RCC 7860 (cell line): ENCODE measurements at places on chromosomes 11 and 22.

GRCh38 chr11:47056261-47056915, 119.8 kb downstream of the CSTPP1 start:
- no peak for DNase-seq

GRCh38 chr11:61860054-61860903, 31.1 kb downstream of the FADS3 start:
- DNase-seq, result no peak

DNA sequence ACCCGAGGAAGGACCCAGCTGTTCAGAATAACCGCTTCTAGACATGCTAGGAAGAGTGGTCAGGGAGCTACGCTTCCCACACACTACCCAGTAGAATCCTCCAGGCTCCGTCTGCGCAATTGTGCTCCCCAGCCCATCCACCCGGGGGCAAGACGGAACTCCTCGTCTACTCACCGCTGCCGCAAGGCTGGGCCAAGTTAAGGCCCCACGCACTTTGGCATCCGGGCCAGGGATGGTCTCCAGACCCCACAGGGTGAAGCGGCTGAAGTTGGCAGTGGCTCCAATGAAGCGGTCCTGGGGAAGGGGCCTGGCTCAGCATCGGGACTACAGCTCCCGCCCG, 757 bp downstream of the RNASEH2C start:
- DNase-seq, result no peak

DNA sequence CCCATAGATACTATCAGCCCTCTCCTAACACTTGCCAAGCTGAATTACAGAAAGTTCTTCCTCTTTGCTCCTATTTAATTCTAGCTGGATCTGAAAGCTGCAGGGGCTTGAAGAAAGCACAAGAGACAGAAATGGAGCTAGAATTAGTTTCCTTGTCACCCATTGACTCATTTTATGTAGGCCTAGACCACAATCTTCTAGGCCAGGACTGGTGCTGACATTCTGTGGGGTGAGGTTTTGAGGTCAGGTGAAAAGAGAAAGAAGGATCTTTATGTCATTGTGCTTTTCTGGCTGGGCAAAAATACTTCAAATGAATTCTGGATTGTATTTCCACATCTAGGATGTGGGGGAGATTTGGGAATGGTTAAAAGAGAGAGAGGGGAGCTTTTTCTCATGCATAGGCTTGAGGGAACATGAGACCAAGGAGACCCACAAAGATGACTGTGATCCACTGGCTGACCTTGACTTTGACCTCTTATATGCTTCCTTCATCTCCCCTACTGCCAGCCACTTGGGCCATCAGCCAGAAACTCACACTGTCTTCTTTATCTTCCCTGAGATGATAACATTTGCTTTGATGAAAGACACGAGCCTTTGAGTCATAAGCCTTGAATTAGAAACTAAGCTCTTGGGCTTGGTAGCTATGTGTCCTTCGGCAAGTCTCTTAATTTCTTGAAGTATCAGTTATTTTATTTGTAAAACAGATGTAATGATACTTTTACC, 274.9 kb upstream of the CADM1 start:
- DNase-seq, result no peak

- peak; percentile 67 for DNase-seq
Measured at GRCh38 chr11:115247361-115247760, 256.9 kb downstream of the CADM1 start.

DNA sequence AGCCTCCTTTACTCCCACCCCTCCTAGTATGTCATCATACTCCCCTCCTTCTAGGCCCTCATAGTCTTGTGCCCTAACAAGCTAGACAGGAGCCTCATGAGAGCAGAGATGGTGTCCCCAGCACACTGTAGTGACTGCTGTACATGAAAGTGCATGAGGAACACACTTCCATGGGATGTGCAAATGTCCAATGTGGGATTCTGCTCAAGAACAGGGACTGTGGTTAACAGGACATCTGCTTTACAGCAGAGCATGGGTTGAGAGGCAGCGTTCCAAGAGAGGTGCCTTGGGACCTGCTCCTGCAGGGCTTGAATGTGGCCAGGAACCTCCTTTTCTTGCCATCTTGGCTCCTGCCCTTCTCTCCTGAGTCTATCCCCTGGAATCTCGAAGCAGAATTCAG, 45.3 kb downstream of the HIRA start:
- DNase-seq, result no peak

GRCh38 chr11:88117281-88117858, 57.9 kb downstream of the RAB38 start:
- no peak for DNase-seq

DNA sequence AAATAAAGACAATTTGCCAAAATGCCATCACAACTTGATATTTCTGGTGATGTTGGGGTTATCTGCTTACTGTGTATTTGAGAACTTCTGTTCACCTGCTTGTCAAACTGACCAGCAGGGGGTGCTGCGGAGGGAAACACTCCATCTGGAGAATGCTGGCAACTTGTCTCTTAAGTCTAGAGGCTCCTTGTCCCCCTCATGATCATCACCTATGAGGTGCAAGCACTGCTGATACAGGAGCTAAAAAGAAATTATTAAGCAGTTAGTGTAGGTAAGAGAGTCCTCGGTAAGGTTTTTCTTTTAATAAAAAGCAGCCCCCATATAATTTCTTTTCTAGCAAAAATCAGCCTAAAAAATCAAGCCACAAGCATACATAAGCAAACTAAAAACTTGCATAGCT, 32.7 kb upstream of the GLYATL1B start:
- no peak for DNase-seq

DNA sequence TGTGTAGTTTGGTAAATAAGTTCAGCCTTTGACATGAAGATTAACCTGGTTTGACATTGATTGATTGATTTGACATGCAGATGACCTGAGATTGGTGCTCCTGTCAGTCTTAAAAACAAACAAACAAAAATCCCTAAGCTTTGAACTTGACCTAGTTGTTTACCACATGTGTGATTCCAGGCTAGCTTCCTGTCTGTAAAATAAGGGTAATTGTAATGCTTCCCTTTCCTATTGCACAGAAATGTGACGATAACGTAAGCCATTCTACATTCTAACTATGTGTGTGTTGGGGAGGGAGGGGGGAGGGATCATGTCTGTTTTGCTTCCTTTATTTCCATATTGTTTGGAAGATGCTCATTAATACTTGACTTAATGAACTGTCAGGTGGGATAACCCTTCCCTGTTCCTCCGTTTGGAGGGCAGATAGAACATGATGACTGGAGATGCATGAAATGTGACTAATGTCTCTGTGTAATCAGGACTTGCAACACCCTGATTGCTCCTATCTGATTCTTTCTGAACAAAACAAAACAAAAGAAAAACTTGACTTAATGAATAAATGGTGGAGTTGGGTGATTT, 106.1 kb upstream of the CLMP start:
- no peak for DNase-seq

- no peak for DNase-seq
Measured at GRCh38 chr11:14378171-14378570, 19.2 kb upstream of the RRAS2 start.

- peak; percentile 60 for DNase-seq
Measured at GRCh38 chr11:130037881-130038585, 31.7 kb upstream of the APLP2 start.

DNA sequence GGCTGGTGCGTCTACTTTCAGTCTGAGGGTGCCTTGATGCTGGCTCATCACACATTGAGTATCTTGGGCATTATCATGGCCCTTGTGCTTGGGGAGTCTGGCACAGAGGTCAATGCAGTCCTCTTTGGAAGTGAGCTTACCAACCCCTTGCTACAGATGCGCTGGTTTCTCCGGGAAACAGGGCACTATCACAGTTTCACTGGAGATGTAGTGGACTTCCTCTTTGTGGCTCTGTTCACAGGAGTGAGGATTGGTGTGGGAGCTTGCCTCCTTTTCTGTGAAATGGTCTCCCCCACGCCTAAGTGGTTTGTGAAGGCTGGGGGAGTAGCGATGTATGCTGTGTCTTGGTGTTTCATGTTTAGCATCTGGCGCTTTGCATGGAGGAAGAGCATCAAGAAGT, 4.9 kb downstream of the TLCD5 start:
- DNase-seq, result no peak

- no peak for DNase-seq
Measured at GRCh38 chr11:113781682-113782081, 2.1 kb downstream of the CLDN25 start.

DNA sequence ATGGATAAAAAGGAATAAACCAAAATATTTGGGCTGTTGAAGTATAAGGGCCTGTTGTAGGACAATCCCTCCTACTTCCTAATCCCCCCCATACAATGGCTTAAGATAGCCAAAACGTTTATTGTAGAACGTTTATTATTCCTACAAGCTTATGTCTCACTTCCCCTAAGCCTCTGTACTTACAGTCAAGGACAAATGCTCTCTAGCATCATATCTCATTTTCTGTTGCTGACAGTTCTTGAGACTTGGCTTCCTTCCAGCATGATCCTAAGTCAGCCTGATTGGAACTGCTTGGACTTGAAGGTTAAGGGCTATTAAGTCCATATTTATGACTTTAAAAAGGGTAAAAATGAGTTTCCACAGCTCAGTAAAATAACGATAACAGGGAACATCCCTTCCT, 8.8 kb downstream of the MISFA start:
- DNase-seq, result no peak

- no peak for DNase-seq
Measured at GRCh38 chr11:67347964-67348749, 5.2 kb downstream of the POLD4 start.

GRCh38 chr11:63862923-63863322, 24.0 kb downstream of the MARK2 start:
- no peak for DNase-seq

GRCh38 chr22:43293259-43293654, 49.9 kb downstream of the SCUBE1 start:
- DNase-seq, result no peak

GRCh38 chr11:67273260-67273990, 7.2 kb downstream of the GRK2 start:
- DNase-seq, result no peak

DNA sequence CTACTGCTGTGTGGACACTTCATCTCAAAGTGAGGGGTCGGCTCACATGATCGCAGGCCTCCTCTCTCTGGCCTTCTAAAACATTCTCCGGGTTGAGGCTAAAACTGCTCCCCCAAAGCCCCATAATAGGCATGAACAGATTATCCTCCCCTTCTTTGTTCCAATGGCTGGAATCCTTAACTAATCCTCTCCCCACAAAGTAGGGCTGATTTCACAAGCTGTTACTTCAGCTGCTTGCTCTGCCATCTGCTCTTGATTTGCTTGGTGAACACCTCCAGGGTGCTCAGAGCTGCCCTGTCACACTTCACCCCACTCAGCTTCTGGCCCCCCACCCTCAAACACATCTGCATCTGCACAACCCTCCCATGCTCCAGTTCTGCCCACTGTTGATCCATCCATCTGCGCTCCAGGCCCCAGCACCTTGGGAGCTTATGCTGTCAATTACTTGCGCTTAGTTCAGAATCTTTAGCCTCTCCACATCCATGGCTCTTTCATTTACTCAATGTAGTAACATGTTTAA, 173.1 kb upstream of the API5 start:
- DNase-seq, result no peak

GRCh38 chr22:37275134-37275533, 7.2 kb upstream of the CYTH4 start:
- no peak for DNase-seq

DNA sequence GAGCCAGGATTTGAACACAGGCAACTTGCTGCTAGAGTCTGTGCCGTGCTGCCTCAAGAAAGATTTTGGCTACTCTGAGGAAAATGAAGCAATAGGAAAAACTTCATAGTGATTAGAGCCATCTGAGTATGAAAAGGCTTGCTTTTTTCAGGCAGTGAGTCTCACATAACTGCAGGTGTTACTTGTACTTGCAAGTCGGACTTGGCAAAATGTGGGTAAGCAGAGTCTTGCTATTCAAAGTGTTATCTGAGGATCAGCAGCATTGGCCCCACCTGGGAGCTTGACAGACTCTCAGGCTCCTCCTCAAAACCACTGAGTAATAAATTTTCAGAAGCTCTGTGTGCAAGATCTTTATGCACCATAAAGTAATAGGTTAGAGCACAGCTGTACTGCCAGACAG, 18.1 kb downstream of the RNF141 start:
- no peak for DNase-seq

GRCh38 chr11:134372961-134373360, 39.1 kb downstream of the B3GAT1 start:
- no peak for DNase-seq
